ENCODE measurements at places on chromosomes 3 and 15.

- DNase-seq: no peak
These were observed 50.3 kb upstream of the CHRNB4 start for GRCh38 chr15:78691167-78691850.

- DNase-seq: peak; percentile 5
These were observed 974.4 kb upstream of the ALCAM start for GRCh38 chr3:104392327-104392726.

DNA sequence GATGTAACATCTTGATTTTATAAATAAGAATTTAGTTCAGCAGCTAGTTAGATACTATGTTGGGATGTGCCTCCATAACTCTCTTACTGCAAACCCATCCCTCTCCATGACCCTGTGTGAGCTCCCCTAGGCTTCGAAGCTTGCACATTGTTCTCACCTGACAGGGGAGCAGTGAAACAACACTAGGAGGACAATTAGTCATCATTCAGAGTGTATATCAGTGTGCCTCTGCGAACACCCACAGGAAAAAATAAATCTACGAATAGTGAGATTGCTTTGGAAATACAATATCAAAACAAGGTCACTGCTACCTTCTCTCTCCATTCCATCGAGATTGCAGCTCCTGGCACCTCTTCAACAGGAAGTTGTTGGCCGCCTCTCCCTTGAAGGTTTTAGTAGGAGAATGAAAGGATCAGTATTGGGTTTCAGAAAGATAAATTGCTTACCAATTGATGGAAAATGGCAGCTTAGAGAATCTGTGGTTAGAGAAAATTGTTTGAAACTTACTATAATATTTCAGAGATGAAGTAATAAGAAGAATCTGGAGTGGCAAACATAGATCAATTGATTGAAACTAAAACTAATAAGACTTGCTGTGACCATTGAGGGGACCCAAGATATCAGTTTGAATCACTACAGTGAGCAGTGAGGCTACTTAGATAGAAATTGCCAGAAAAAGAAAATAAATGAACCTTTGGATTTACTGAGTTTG lies 103.2 kb downstream of the CHL1 start:
- DNase-seq: no peak

- DNase-seq: no peak
These were observed 8.0 kb downstream of the TMEM45A start for GRCh38 chr3:100500320-100500880.

DNA sequence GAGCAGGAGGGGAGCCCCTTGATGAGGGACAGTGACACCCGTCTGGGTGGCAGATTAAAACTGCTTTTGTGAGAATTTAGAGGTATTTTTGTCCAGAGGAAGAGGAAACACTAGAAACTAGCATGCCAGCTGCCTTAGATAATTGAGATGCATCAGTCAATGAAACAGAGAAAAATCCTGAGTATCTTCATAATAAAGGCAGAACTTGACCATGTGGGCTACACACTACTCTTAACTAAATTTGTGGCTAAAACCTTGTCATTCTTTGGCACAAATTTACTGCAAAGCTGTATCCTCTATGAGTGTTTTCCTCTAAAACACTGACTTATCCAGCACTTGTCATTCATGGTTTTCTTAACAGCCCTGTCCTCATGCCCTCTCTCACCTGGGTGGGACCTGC lies 259.7 kb upstream of the TPM1 start:
- no peak for DNase-seq

- no peak for DNase-seq
These were observed 194.4 kb downstream of the ARRDC4 start for GRCh38 chr15:98154863-98155262.

DNA sequence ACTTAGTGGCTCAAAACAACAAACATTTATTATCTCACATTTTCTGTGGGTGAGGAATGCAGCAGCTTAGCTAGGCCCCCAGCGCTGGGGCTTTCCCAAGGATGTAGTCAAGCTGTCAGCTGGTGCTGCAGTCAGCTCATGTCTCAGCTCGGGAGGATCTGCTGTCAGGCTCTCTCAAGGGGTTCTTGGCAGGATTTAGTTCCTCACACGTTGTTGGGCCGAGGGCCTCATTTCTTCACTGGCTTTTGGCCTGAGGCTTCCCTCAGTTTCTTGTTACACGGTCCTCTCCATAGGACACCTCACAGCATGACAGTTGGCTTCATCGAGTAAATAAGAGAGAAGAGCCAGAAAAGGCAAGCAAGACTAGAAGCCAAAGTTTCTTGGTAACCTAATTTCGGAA lies 13.7 kb upstream of the U2SURP start:
- DNase-seq: no peak

GRCh38 chr3:156582532-156583183 lies 27.7 kb upstream of the SSR3 start:
- DNase-seq: no peak

DNA sequence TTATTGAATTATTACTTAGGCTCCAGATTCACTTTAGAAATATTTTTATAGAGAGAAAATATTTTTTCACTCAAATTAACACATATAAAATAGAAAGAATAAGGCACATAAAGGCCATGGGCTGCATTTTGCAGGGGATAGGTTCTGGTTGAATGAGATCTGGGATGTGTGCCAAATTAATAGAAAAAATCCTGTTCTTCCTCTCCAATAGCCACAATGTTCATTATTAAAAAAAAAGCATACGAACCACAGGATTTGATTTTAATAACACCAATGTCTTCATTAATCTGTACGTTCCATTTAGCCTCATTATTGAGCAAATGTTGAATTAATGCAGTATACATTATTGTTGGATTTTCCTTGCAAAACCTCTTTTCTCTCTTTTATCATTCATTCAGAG lies 622.8 kb upstream of the AGTR1 start:
- DNase-seq: no peak

- no peak for DNase-seq
These were observed 385.9 kb upstream of the BCHE start for GRCh38 chr3:166223120-166223519.

All from SW480 (cell line).